ENCODE measurements at places on chromosomes 2 and 18.

DNA sequence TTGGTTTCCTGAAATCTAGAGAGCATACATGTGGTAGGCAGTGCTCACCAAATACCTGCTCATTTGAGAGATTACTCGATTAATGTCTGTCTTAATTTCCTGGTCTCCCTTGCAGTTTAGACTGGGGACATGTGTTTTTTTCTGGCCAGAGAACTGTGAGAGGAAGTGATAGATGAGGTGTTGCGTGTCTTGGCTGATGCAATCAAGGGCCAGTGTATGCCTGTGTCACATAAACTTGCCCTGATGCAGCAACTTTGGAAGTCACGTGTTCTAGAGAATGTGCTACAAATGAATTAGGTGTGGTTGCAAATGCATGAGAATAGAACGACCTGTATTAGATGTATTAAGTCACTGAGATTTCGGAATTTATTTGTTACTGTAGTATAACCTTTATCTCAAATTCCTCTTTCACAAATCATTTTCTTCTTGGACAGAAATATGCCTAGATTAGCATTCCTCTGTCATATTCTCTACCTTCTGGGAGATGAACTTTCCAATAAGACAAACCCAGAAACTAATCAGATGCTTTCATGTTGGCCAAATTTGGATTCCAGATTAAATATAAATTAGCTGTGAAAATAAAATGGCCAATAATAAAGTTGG is 9.9 kb upstream of the IL1A start:
- DNase-seq = peak; percentile 96

DNA sequence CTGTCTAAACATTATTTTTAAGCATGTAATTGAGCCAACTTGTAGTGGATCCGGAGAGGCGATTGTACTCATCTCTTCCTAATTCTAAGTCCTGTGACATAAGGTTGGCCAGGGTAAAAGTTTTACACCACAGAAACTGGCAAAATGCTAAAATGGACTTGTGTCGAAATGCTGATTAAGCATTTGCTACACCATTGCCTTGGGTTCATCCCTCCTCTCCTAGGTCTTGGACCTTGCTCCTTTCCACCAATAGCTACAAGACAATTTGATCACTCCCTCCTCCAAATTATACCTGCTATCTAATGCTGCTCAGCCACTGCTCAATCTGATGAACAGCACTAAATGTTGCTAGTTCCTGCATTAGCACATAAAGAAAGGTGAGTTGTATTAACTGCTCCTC is 132.7 kb upstream of the EPC2 start:
- no peak for DNase-seq

DNA sequence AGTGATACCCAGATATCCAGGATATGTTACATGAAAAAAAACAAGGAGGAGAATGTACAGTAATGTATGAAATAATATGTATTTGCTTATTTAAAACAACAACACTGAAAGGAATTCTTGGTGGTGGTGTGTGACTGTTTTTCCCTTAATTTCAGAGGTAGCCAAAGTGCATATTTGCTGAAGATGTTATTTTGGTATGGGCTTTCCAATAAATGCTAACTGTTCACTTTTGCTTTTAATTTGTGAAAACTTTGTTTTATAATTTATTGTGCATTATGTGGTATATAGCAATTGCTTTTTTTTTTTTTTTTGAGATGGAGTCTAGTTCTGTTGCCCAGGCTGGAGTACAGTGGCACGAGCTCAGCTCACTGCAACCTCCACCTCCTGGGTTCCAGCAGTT is 7.6 kb downstream of the CCNYL1 start:
- DNase-seq = no peak

DNA sequence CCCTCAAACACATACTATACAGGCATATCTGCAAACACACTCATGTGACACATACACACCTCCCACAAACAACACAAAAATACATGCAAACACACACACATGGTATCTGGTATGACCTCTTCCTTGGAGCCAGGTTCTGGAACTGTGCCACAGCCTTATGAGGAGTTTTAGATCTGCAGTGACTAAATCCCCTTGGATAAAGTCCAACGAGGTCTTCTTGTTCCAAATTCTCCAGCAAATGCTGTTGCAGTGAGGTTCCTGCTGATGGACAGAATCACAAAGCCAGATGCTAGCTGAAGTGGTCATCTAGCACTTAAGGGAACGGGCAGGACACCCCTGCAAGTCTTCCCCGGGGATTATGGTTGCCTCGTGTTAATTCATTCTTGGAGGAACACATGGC is 54.5 kb upstream of the DAPL1 start:
- peak; percentile 71 for DNase-seq

- DNase-seq = no peak
These were observed 50.9 kb upstream of the PSME4 start for GRCh38 chr2:54021702-54022101.

- no peak for DNase-seq
These were observed 155.7 kb downstream of the IRS1 start for GRCh38 chr2:226643946-226644282.

- DNase-seq = no peak
These were observed 135.8 kb downstream of the IKZF2 start for GRCh38 chr2:213015387-213016165.

GRCh38 chr2:206733341-206733740 is 15.1 kb upstream of the DYTN start:
- no peak for DNase-seq

DNA sequence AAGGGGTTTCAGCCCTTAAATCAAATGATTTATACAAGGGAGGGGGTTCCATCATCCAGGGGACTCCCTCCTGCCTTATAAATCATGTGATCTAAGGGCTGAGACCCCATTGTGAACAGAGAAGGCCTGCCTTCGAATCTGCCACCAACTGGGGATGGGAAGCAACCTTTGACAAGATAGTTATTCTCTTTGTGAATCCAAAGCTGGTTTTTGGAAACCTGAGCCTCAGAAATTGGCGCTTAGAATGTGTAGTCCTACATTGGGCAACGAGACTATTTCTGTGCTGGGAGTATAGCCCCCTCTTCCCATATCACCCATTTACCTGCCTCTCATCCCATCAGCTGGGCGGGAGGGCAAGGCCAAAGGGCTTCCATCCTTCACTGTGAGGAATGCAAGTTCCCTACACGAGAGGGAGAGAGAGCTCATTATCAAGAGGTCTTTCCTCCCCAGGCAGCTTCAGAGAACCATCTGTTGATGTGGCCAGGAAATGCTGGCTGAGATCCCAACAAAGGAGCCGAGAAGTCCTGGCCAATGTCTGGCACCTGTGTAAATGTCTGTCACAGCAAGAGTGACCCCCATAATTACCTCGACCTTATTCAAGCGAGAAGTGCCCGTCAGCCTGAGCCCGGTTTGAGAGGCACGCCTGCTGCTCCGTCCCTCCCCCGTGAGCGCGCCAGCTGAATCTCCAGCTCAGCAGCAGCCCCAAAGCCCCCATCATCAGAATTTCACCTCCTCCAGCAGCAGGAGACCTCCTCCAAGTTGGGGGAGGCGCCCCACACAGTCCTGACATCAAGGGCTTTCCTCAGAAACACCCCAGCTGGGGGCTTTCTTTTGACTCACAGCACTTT is 48.4 kb upstream of the APCDD1 start:
- no peak for DNase-seq

DNA sequence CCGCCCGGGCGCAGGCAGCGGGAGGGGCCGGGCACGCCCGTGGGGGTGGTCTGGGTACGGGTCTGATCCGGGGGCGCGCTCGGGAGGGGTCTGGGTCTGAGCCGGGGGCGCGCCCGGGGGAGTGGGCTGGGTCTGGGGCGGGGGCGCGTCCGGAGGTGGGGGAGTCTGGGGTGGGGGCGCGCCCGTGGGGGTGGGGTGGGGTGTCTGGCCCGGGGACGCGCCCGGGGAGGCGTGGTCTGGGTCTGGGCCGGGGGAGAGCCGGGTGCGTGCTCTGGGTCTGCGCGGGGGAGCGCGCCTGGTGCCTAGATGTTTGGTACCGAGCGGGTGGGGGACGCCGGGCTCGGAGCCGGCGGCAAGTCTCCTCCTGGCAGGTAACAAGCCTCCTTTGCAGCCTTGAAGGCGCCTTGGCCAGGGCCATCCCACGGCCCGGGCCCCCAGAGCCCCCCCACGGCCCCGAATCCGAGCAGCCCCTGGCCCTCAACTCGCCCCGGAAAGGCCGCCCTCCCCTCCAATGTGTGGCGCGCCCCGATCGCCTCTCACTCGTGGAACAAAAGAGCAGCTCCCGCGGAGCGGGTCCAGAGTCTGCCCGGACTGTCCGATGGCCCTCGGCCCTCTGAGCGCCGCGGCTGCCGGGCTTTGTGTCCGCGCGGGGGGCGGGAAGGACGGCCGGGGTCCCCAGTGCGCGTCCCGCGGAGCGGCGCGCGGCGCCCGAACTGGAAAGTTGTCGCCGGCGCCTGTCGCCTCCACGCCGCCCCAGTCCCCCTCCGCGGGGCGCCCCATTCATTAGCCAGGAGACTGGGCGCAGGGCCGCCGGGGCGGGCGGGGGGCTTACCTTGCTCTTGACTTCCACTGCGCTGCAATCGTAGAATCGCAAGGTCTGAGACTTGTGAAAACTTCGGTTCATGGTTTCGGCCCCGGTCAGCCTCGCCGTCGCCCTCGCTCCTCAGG is 595 bp downstream of the PARD6G start:
- DNase-seq = no peak

- no peak for DNase-seq
These were observed 63.8 kb downstream of the SOWAHC start for GRCh38 chr2:109677835-109678580.

- DNase-seq = no peak
These were observed 17.3 kb upstream of the LBH start for GRCh38 chr2:30213907-30214463.

- DNase-seq = no peak
These were observed 68.8 kb downstream of the ASAP2 start for GRCh38 chr2:9275399-9275798.

DNA sequence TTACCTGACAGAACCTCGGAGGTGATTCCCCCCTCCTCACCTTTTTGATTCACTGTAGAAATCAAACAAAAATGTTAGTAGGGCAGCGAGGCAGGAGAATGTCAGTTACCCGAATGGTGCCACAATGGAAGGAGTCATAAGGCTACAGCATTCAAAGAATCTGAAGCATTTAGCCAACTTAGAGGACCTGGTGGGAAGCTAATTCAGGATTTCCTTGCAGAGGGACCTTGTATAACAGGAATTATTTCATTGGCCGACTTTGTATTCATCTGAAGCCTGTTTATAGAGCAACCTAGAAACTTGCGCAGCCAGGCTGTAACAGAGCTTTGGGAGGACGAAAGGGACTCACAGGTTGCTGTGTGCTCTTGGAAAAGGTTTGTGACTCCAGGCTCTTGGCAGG is 129.1 kb upstream of the MMADHC start:
- no peak for DNase-seq

DNA sequence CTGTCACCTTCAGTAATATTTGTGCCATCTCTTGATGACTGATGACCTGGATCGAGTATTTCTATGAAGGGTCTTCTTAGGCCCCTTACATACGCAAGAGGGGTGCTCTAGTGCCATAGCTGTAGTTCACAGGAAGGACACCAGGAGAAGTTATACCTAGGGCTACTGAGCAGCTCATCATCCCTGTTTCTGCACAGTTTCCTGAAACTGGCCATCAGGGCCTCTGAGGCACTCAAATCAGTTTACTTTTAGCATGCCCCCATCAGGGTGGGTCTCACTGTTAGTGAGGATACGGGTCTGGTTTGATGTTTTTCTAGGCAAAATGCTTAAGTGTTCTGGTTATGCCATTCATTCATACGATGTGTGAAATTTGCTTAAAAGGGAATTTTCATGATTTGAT is 20.0 kb upstream of the FBLN7 start:
- DNase-seq = no peak

DNA sequence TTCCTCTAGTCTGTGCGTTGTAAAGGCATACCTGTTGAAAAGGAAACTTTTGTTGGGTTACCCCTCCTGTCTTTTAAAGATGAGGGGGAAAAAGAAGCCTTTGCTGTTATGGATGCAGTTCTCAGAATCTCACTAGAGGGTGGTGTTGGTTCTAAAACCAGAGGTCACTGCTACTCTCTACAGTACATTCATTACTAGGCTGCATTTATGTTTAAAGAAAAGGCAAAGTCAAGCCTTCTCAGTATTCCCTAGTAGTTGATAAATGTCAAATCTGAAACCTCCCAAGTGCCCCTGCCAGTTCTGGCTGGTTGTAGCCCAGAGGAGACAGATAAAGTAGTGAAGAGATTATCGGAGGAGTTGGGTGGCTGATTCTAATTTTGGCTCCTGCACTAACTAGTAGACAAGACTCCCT is 1.4 kb upstream of the PLCL1 start:
- peak; percentile 79 for DNase-seq

DNA sequence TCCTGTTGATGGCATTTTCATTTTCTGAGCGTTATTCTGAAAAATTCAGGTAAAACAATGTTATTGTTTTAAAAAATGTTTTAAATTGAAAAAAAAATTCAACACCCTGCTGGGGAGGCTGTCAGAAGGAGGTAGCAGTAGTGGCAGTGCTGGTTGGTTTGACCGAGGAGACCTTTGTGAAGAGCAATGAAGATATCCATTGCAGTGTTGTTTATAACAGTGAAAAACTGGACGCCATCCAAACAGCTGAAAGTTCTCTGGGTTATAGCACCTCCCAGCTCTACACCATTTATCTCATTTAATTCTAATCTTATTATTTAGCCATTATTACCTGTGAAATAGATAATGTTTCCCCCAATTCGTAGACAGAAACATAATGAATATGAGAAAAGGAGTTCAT is 12.6 kb upstream of the ITM2C start:
- DNase-seq = no peak

- no peak for DNase-seq
These were observed 16.3 kb downstream of the SH3RF3 start for GRCh38 chr2:109145286-109145685.

DNA sequence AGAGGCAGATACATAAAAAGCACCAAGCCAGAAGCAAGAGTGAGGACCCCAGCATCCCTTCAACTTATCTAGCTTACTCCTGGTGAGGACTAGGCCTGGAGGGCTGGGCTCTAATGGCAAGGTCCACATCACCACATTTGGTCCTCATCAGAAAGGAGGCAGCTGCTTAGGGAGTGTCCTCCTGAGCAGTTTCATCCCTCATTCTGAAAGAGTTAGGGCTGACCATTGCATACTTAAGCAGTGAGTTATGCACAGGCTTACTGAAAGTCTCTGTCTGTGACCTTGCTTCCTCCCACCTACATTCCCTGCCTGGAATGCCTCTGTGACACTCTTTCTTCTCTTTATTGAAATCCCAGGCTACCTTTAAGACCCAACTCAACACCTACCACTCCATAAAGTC is 301.8 kb upstream of the ACVR2A start:
- no peak for DNase-seq
